Islet precursor cell (in vitro differentiated cells): ENCODE measurements at places on chromosomes 1 and 21.

GRCh38 chr1:2108213-2108876 is 58.1 kb downstream of the PRKCZ start:
- DNase-seq, result peak; percentile 92

GRCh38 chr1:193309936-193310475 is 123.6 kb upstream of the B3GALT2 start:
- DNase-seq, result no peak

GRCh38 chr1:77250126-77250525 is 30.9 kb upstream of the PIGK start:
- no peak for DNase-seq

GRCh38 chr1:92037400-92037799 is 7.6 kb downstream of the EPHX4 start:
- DNase-seq, result peak; percentile 77

- DNase-seq, result no peak
Measured at GRCh38 chr1:30479575-30479974, 243.8 kb downstream of the MATN1 start.

- DNase-seq, result no peak
Measured at GRCh38 chr21:28604946-28605537, 387.6 kb downstream of the LTN1 start.

DNA sequence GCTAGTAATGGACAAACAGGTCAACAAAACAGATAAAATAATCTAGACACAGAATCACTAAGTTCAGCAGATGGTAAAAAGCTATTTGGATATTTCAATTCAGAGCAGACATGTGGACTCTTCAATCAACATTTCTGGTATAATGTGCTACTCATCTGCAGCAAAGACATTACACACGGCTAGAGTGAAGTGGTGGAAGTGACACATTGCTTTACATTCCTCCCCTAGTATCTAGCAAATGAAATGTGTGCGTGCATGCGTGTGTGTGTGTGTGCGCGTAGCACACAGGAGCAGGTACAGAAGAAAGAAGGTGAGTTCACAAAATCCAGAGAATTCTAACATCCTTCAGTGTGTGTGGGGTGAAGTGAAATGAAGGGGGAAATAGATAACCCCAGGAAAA is 8.3 kb downstream of the AHCTF1 start:
- no peak for DNase-seq

DNA sequence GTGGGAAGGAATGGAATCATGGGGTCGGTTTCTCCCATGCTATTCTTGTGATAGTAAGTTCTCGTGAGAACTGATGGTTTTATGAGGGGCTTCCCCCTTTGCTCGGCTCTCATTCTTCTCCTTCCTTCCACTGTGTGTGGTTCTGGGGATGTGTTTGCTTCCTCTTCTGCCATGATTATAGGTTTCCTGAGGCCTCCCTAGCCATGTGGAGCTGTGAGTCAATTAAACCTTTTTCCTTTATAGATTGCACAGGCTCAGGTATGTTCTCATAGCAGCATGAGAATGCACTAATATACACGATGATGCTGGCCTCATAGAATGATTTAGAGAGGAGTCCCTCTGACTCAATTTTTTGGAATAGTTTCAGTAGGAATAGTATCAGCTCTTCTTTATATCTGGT is 195.4 kb upstream of the IVNS1ABP start:
- no peak for DNase-seq

- DNase-seq, result peak; percentile 37
Measured at GRCh38 chr1:29835874-29836273, 599.6 kb downstream of the PTPRU start.

DNA sequence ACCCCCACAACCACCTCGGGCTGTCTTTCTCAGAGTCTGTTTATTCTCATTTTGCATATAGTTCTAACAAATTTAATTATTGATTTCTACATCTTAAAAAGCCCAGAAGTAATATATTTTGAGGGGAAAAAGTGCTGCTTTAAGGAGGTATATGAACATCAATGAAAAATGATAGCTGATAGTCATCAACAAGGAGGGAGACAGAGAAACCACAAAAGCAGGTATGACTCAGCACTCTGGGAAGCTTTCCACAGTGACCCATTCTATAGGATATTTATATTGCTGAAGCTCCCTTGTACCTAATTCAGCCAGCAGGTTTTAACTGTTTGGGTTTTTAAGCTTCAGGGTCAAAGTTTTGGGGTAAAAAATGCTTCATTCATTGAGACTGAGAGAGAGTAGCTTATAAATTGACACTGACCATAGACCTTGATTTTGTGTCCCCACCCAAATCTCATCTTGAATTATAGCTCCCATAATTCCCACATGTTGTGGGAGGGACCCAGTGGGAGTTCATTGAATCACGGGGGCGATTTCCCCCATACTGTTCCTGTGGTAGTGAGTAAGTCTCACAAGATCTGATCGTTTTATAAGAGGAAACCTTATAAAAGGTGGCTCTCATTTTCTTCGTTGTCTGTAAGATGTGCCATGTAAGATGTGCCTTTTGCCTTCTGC is 27.4 kb downstream of the VANGL1 start:
- DNase-seq, result no peak

DNA sequence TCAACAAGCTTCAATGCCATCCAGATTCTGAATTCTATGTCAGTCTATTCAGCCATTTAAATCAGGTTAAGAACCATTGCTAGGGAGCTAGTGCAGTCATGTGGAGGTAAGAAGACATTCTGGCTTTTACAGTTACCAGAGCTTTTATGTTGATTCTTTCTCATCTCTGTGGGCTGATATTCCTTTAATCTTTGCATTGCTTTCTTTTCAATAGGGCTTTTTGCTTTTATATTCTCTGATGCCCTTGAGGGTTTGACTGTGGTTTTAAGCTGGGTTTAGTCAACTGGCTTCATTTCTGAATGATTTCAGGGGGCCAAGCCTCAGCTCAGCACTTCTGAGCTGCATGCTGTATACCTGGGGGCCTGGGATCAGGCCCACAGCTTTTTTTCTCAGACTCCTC is 51.0 kb upstream of the GORAB start:
- no peak for DNase-seq

DNA sequence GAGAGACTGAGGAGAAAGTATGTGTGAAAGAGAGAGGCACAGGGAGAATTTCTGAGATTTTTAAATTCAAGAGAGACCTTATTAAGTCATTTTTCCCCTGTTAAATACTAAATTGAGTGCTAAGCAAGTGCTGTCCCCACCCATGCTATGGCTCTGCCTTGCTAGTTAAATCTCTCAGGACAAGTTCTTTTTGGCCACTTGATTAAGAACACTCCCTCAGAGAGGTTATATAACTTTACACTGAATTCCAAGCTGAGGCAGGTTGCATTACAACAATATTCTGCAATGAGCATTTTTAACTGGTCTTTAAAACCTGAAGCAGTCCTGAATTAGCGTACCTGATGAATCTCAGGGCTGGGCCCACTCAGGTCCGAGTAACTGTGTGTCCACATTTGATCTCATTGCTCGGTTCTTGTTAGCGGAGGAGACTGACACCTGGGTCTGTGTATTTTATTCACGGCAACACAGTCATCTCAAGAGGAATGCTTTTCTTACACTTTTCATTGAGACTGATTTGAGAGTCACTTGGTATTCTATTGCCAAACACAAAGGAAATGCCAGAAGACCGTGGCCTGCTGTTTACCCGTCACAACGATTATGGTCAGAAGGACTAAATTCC is 187.6 kb upstream of the ST6GALNAC5 start:
- no peak for DNase-seq

DNA sequence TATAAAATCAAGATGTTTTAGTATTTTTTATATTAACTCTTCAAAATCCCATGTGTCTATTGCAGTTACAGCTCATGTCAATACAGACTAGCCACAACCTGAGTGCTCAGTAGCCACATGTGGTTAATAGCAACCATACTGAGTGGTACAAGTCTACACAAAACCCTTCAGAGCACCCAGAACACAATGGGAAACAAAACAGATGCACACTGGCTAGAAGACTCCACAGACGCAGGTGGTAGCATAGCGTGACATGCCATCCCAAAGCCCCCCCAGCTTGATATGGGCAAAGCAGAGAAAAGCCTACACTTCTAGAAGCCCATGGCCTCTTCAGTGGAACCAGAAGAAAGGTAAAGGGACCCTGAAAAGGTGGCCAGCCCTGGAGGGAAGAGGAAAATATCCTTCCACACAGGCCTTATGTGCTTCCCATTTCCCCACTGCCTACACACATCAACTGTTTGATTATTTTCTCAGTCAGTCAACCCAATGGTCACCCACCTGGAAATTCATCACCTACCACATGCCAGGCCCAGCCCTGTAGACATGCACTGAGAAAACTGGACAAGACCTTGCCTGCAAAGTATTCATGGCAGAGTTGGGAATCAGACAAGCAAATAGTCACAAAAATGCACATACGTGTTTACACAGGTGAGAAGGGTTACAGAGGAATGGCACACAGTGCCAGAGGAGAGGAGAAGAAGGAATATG is 175.0 kb downstream of the VAV3 start:
- no peak for DNase-seq

- DNase-seq, result no peak
Measured at GRCh38 chr1:164596172-164596571, 37.2 kb downstream of the PBX1 start.
